Thoracic aorta (tissue), 2 donors: ENCODE measurements at places on chromosomes 5 and 9.

- H3K4me3 ChIP-seq, result no peak overlapping the region
- no peak for DNase-seq
- H3K27ac ChIP-seq, result no peak overlapping the region
- no peaks in the 10 kb centered on the region for H3K36me3 ChIP-seq
- H3K27me3 ChIP-seq, result no peaks in the 10 kb centered on the region
- no peaks in the 10 kb centered on the region for H3K4me1 ChIP-seq
These were observed 365.1 kb upstream of the PRR16 start for GRCh38 chr5:120098902-120099535.

DNA sequence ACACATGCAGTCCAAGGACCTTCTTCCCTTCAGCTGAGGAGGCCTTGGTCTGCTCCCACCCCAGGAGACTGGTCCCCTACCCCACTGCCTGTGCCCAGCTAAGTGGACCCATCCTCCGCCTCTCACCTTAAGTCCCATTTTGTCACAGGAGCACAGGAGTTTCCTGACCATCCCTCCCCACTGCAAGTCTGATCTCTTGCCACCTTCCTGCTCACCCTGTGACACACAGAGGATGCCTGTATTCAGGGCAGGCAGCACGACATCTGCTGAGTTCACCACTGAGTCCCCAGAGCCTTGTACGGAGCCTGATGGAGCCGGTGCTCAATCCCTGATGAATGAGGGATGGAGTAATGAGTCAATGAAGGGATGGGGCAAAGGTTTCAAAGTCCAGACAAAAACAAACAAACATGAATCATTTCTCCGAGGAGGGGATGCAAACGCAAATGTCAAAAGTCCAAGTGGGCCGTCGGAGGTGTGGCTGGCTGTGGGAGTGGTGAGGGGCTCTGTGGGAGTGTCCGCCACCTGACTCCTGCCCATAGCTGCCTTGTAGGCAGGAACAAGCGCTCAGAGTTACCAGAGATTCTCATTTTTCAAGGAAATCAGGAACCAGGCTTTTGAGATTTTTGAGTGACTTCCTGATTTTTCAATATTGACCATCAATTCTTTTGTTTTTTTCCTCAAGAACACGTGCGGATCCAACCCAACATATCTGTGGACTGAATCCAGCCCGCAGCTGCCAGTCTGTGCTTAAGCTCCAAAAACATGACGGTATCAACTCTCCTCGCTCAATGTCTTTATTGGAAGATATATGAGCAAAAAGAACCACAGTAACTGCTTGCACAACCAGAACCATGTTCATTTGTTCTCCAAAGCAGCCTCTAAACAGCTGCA is 4.4 kb downstream of the RAPGEF1 start:
- H3K27me3 ChIP-seq, result no peaks in the 10 kb centered on the region
- H3K4me3 ChIP-seq, result no peak overlapping the region
- H3K36me3 ChIP-seq, result no peaks in the 10 kb centered on the region
- peak overlapping the region; percentile 79 for H3K27ac ChIP-seq
- peaks cover 81% of the 10 kb centered on the region for H3K4me1 ChIP-seq

DNA sequence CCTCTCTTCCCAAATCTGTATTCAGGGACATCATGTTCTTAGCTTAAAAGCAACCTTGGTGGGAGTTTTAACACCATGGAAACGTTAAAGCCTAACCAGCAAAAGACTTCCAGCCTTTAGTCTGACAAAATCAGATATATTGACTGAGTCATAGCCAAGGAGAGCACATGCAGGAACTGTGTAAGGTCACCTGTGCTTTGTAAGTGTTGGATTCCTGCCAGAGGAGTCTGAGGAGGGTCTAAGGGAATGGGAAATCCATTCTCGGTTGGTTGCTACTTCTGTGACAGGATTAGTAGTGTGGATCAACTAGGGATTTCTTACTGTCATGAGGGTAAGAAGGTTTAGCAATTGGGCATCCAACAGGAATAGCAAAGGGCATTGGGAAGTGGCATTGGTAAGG is 142.0 kb upstream of the CHD1 start:
- no peaks in the 10 kb centered on the region for H3K36me3 ChIP-seq
- H3K27ac ChIP-seq, result no peak overlapping the region
- H3K4me3 ChIP-seq, result no peak overlapping the region
- H3K4me1 ChIP-seq, result no peaks in the 10 kb centered on the region

- DNase-seq, result no peak
- H3K27ac ChIP-seq, result no peak overlapping the region
- H3K27me3 ChIP-seq, result no peaks in the 10 kb centered on the region
These were observed 44.5 kb upstream of the STK32A start for GRCh38 chr5:147190331-147190730.

GRCh38 chr9:117204971-117205370 is 209.9 kb downstream of the ASTN2 start:
- no peak for DNase-seq
- no peak overlapping the region for H3K4me3 ChIP-seq
- H3K27ac ChIP-seq, result no peak overlapping the region
- no peaks in the 10 kb centered on the region for H3K27me3 ChIP-seq

- no peaks in the 10 kb centered on the region for H3K4me1 ChIP-seq
- DNase-seq, result no peak
- no peaks in the 10 kb centered on the region for H3K36me3 ChIP-seq
- no peak overlapping the region for H3K27ac ChIP-seq
- H3K4me3 ChIP-seq, result no peak overlapping the region
These were observed 221.4 kb downstream of the SPATA31D1 start for GRCh38 chr9:82209797-82210470.

- H3K4me1 ChIP-seq, result no peaks in the 10 kb centered on the region
- no peak overlapping the region for H3K27ac ChIP-seq
- no peaks in the 10 kb centered on the region for H3K36me3 ChIP-seq
- DNase-seq, result no peak
- H3K4me3 ChIP-seq, result no peak overlapping the region
These were observed 13.9 kb downstream of the MROH2B start for GRCh38 chr5:41057231-41057630.

- H3K4me3 ChIP-seq, result no peak overlapping the region
- H3K4me1 ChIP-seq, result peaks cover 7% of the 10 kb centered on the region
- no peak for DNase-seq
These were observed 234.4 kb upstream of the MPDZ start for GRCh38 chr9:13513716-13514444.

DNA sequence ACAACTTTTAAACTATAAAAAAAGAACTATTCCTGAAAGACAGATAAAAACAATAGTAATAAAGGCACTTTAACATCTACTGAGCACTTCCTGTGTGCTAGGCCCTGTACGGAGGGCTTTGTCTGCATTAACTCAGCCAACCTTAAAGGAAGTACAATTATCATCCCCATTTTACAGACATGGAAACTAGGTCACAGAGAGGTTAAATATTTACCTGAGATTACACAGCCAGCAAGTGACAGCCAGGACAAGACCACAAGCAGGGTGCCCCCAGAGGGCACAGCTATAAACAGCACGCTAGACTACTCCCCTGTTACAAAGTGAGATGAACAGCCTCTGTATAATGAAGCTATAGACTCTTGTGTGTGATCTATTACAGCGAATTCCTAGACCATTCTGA is 25.5 kb downstream of the DDX31 start:
- H3K4me1 ChIP-seq, result no peaks in the 10 kb centered on the region
- H3K27me3 ChIP-seq, result no peaks in the 10 kb centered on the region
- H3K27ac ChIP-seq, result no peak overlapping the region
- H3K4me3 ChIP-seq, result no peak overlapping the region

DNA sequence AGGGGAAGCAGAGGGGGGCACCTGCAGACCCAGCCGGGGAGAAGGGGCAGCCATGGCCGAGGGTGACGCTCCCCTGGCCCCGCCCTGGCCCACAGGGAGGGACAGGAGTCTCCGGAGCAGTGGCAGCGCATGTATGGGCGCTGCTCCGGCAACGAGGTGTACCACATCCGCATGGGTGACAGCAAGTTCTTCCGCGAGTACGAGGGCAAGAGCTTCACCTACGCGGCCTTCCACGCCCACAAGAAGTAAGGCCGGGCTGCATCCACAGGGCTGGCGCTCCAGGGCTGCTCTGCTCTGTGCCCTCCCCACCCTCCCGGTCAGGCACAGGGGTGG is 68.2 kb downstream of the KCNT1 start:
- no peaks in the 10 kb centered on the region for H3K4me1 ChIP-seq
- no peak for DNase-seq
- no peak overlapping the region for H3K27ac ChIP-seq

DNA sequence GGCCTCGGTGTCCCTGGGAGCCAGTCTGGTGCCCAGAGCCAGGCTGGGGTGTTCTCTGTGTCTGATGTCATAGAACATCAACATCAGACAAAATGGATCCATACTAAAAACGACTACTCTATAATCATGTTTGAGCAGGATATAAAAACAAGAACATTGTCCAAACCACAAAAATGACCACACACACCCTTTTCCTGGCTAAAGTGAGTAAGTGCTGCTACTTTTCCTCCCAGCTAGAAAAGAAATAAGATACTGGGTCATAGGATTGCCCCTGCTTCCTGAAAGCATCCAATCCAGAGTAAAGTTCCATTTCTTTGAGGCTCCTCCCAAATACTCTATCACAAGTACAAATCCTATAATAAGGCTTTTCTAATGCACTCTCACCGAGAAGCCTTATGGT is 19.7 kb upstream of the TRAF1 start:
- H3K4me1 ChIP-seq, result peaks cover 89% of the 10 kb centered on the region
- DNase-seq, result no peak
- H3K4me3 ChIP-seq, result no peak overlapping the region
- H3K27ac ChIP-seq, result peak overlapping the region; percentile 68

GRCh38 chr5:19975795-19976194 is 12.2 kb downstream of the CDH18 start:
- H3K36me3 ChIP-seq, result no peaks in the 10 kb centered on the region
- H3K27ac ChIP-seq, result no peak overlapping the region
- no peaks in the 10 kb centered on the region for H3K4me1 ChIP-seq
- no peak for DNase-seq

DNA sequence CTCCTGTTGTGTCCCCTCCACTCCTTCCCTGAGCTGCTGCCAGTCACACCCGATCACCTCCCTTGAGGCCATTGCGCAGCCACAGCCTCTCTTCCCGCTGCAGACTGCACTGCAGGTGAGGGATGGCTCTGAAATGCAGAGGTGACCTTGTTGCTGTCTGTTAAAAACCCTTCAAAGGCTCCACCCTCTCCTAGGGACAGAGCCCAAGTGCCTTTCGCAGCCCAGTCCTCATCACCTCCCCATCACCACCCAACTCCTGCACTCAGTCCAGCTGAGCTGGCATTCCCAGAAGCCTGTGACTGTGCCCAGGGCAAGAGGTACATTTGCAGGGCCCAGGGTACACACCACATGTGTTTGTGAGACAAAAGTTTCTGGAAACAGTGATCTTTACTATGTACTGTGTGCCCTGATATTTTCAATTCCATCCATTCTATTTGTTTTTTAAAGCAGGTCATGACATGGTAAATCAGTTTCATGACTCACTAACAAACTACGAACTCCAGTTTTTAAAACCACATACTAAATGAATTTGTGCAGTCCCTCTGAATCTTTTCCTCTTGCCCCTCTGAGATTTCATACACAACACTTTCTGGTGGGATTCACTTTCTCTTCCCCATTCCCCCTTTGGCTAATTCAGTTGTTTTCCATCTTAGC is 73.0 kb upstream of the SPOCK1 start:
- H3K4me3 ChIP-seq, result no peak overlapping the region
- H3K36me3 ChIP-seq, result no peaks in the 10 kb centered on the region
- H3K27ac ChIP-seq, result no peak overlapping the region
- DNase-seq, result no peak

- H3K36me3 ChIP-seq, result no peaks in the 10 kb centered on the region
- no peaks in the 10 kb centered on the region for H3K4me1 ChIP-seq
- no peak overlapping the region for H3K4me3 ChIP-seq
These were observed 15.7 kb upstream of the AIF1L start for GRCh38 chr9:131080589-131080988.

- no peaks in the 10 kb centered on the region for H3K4me1 ChIP-seq
- H3K4me3 ChIP-seq, result no peak overlapping the region
- DNase-seq, result no peak
- no peak overlapping the region for H3K27ac ChIP-seq
These were observed 48.9 kb downstream of the CFAP90 start for GRCh38 chr5:7801891-7802614.

DNA sequence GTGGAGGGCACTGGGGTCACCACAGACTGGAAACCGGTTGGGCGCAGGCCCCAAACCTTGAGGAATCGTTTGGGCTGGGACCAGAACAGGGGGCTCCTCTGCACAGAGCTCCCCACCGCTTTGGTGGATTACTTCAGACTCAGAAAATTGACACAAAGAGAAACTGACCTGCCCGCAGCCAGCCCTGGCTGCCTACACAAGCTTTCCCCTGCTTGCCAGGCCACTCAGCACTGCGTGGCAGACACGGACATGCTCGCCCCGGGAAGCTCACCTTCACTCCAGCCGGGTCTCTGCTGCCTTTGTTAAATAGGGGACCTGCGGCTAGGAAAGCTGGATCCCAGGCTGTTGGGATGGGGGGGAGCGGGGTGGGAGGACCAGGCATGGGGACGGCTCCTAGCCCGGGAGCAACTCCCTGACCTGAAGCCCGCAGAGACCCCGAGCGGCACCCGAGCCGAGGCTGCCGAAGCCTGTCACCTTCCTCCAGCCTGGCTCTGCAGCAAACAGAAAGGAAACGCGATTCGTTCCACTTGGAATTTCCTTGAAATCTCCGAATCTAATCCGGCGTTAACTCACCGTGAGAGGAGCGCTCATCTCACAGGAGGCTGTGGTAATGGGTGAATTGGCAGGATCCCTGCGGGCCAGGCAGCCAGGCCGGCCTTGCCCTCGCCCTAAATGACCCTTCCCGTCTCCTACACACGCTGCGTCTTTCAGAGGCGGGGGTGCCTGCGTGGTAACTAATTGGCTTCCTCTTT is 8.8 kb downstream of the PAX5 start:
- no peak overlapping the region for H3K27ac ChIP-seq
- H3K4me3 ChIP-seq, result peak overlapping the region; percentile 69
- H3K27me3 ChIP-seq, result peaks cover 17% of the 10 kb centered on the region

DNA sequence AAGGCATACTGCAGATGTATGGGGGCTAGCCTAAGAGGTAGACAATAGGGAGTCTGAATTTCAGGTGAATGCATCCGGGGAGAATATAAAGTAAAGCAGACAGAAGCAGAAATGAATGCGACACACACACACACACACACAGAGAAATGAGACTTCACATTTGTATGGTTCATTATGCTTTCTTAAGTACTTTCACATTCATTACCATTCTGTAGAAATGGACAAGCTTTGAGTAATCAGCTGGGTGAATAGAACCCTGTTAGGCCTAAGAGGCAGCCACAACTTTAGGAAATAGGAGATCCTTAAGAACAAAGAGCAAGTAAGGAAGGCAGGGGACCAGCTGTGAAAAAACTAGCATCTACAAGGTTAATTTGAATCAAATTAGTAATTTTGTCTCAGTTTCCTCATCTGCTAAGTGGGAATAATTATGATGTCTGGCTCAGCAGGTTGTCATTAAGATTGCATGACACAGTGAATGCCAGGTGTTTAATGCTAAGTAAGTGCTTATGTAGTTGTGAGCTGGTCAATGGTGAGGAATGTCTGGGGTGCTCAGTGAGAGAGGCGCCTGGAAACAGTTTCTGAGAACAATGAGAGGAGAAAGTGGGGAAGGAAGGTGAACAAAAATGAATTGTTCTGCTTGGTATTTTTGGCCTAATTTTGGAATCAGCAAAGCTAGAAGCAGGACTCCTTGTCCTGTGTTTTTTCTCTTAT is 265.8 kb upstream of the CLINT1 start:
- no peak overlapping the region for H3K27ac ChIP-seq
- no peak for DNase-seq
- H3K4me3 ChIP-seq, result no peak overlapping the region
- H3K4me1 ChIP-seq, result no peaks in the 10 kb centered on the region
- no peaks in the 10 kb centered on the region for H3K36me3 ChIP-seq
- H3K27me3 ChIP-seq, result no peaks in the 10 kb centered on the region

- H3K27me3 ChIP-seq, result no peaks in the 10 kb centered on the region
- no peaks in the 10 kb centered on the region for H3K36me3 ChIP-seq
- no peak overlapping the region for H3K4me3 ChIP-seq
- DNase-seq, result no peak
These were observed 89.7 kb downstream of the CAAP1 start for GRCh38 chr9:26802921-26803320.
